ENCODE measurements at places on chromosomes 2 and 18.
A peak's percentile ranks its signal among the peaks of the same experiment; 100 is the strongest.

DNA sequence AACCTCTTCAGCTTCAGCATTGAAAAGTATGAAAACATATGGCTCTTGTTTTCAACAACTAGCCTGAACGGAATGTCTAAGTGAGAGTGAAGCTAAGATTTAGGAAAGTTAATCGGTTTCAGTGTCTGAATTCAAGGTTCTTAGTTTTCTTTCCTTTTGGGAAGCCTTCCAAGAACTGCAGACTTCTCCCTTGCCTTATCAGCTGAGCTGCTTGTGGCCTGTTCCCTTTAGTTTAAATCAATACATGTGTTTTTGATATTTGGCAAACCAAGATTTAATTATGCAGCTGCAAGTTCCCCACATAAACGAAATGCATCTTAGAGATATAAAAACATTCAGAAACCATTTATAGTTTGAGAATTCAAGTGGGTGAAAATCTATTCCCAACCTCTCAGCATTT is 274.3 kb upstream of the NRP2 start:
- DNase-seq: no peak

DNA sequence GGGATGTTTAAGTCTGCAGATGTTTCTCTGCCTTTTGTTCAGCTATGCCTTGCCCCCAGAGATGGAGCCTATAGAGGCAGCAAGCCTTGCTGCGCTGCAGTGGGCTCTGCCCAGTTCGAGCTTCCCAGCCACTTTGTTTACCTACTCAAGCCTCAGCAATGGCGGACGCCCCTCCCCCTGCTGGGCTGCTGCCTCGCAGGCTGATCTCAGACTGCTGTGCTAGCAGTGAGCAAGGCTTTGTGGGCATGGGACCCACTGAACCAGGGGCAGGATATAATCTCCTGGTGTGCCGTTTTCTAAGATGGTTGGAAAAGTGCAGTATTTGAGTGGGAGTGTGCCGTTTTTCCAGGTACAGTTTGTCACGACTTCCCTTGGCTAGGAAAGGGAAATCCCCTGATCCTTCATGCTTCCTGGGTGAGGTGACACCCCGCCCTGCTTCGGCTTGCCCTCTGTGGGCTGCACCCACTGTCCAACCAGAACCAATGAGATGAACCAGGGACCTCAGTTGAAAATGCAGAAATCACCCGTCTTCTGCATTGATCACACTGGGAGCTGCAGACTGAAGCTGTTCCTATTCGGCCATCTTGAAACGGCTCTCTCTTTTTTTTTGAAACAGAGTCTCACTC is 27.6 kb upstream of the ADAM23 start:
- peak; percentile 63 for DNase-seq

DNA sequence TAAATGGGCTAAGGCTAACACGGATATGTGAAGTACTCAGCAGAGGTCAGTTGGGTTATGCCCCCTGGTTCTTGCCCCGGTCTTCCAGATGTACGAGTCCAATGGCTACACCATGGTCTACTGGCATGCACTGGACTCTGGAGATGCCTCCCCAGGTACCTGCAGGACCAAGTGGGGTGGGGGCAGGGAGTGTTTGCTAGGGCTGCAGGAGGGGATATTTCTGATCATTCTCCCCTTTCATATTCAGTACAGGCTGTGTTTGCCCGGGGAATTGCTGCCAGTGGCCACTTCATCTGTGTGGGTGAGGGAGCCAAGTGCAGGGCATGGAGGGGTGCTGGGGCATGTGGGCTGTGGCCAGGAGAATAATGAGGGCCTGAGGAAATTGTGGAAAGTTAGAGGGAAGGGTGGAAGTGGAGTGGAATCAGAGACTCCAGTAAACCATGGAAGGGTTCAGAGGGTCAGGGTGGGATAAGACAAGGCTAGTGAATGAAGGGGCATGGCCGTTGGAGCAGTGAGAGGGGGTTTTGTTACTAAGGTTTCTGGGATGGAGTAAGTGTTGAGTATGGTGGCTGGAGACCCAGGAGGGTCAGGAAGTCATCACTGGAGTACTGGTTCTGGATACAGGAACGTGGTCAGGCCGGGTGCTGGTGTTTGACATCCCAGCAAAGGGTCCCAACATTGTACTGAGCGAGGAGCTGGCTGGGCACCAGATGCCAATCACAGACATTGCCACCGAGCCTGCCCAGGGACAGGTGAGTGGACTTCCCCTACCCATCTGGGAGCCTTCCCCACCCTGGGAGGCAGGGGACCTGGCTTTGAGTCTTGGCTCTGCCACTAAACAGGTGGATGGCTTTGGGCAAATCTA is 1.9 kb downstream of the WDR54 start:
- no peak for DNase-seq

GRCh38 chr2:119196301-119197125 is 27.1 kb upstream of the STEAP3 start:
- DNase-seq: no peak

DNA sequence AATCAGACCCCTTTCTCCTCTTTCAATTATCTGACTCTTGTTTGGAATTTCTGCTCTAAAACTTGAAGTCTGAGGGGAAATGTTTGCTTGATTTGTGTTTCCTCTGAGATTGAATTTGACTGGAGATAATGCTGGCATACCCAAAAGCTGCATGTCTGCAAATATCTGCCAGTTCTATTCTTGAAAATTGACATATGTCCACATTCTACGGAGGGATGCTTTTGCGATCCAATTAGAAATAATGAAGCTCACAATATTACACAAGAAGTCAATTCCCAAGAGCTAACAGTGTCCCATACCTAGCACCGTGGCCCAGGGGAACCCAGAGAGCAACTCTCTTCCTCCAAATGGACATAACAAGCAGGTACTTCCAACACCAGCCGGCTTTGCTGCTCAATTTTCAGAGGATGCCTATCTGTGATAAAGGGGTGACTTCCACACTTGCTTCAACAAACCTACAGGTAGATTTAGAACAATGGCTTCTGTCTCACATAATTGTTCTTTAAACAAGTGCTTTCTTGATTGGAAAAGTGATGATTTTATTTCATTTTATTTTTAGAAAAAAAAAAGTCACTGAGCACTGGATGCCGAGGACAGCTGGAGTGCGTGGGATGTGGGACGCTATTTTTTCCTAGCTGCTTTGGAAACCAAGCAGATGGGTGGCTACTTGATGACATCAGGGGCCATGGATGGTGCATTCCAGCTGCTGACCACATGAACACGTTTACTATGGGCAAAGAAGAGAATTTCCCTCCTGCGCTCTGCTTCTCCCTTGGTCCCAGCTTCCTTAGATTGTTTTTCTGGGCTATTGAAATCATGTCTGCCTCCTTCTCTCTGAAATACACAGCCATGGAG is 488.9 kb downstream of the RNF144A start:
- DNase-seq: no peak

- DNase-seq: peak; percentile 76
Observed at GRCh38 chr2:205775097-205775877, 93.0 kb downstream of the NRP2 start.

DNA sequence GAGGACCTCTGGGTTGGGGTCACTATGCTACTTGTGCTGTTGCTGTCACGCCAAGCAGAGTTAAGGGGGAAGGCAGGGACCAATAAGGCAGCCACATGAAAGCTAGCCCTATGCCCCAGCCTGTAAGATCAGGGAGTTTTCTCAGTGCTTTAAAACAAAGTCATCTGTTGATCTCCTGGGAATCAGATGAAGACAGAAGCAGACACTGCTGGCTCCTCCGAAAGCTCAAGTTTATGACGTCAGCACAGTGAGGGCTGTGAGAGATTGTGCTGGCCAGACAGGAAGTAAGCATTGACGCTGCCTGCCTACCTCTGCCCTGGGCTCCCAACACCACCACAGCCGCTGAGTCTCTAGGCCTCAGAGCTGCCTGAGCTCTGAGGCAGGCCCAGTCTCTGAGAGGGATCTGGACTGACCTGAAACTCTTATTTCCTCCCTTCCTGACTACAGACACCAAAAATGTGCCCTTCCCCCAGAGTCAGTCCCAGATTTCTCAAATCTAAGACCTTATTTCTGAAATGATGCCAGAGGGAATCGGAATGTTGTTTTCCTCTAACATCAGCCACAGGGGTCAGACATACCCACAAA is 118.1 kb upstream of the EPAS1 start:
- DNase-seq: no peak

- DNase-seq: no peak
Observed at GRCh38 chr18:77366067-77366719, 116.5 kb downstream of the GALR1 start.

DNA sequence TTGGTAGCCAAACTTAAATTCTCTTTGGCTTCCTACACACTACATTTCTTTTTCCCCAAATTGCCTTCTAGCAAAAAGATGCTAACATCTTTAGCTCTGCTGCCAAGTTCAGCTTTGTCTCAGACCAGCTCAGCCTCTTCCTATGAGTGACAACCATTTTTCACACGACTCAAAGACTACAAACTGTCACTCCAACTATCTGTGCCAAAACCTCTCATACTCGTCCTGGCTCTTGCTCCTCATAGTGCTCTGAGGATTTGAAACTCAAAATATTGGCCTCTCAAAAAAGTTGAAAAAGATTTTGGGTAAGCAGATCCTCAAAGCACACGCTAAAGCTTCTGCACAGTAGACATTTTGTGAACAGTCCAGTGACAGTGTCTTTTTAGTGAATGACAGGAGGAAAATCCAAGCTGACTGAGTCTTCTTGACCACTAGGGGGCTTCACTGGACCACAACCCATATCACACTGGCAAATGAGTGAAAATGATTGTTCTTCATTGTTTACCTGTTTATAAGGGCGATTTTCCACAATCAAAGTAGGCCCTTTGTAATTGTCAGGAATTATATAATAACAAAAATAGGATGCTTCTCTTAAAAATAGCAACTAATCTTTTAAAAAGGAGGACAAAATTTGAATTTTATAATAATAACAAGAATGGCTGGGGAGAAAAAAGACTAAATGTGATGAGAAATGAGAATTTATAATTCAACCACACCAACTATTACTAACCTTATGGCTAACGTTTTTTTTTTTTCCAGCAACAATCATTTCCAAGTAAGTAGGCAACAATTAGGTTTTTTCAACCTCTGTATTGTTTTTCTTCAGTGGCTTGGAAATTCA is 85.5 kb upstream of the PGAP1 start:
- DNase-seq: peak; percentile 14

- peak; percentile 63 for DNase-seq
Observed at GRCh38 chr2:207530160-207531031, 634 bp downstream of the CREB1 start.

Measured in left lung (tissue), 14 donors.